ENCODE measurements at places on chromosomes 16 and 17. TPM values are rescaled to one million over a fixed set of nuclear protein-coding genes. Genes with fewer than 3 reads are reported as not detected.

- no peaks in the 10 kb centered on the region for H3K27me3 ChIP-seq
- no peak overlapping the region for H3K27ac ChIP-seq
- H3K4me1 ChIP-seq, result no peaks in the 10 kb centered on the region
These were observed 8.4 kb downstream of the TMEM95 start for GRCh38 chr17:7363311-7363710.

GRCh38 chr16:85579191-85579590 lies 33.9 kb upstream of the GSE1 start:
- H3K36me3 ChIP-seq, result no peaks in the 10 kb centered on the region
- no peaks in the 10 kb centered on the region for H3K4me1 ChIP-seq
- no peaks in the 10 kb centered on the region for H3K27me3 ChIP-seq
- no peak overlapping the region for H3K4me3 ChIP-seq

The KIFC3 gene
- total RNA-seq, result 44.2 TPM

The CALCOCO2 gene
- 91.7 TPM for total RNA-seq

DNA sequence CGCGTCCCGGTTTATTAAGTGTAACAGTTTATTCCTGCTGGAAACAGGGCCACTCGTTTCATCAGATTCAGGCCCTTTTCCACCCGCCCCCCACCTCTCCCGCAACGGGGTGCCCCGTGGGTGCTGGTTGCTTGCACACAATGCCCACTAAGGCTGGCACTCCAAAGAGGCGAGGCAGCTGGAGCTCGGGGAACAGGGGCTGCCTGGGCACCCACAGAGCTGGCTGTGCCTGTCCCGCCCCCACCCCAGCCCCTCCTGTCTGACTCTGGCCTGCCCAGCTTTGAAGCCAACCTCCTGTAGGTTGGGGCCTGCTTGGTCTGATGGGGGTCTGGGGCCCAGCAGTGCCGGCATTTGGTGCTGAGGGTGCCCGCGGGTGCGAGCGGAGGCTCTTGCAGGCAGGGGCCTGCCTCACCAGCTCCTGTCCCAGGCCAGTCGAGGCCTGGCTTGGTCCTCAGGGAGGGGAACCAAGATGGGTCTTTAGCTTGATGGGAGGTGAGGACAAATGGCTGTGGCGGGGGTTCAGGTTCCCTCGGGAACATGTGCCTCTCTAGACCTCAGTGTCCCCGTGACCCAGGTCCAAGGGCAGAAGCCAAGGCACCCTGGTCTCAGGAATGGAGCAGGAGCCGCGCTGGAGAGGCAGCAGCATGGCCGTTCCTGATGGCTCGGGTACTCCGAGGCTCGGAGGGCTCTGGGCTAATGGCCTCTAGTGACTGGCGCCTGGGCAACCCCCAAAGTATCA lies 20.1 kb downstream of the MYBBP1A start:
- H3K4me1 ChIP-seq, result peaks cover 13% of the 10 kb centered on the region
- no peak for DNase-seq
- H3K27ac ChIP-seq, result no peak overlapping the region
- H3K27me3 ChIP-seq, result no peaks in the 10 kb centered on the region
- H3K36me3 ChIP-seq, result no peaks in the 10 kb centered on the region

The NTN3 gene
- 15.5 TPM for total RNA-seq

The PRAC2 gene
- not detected for total RNA-seq

DNA sequence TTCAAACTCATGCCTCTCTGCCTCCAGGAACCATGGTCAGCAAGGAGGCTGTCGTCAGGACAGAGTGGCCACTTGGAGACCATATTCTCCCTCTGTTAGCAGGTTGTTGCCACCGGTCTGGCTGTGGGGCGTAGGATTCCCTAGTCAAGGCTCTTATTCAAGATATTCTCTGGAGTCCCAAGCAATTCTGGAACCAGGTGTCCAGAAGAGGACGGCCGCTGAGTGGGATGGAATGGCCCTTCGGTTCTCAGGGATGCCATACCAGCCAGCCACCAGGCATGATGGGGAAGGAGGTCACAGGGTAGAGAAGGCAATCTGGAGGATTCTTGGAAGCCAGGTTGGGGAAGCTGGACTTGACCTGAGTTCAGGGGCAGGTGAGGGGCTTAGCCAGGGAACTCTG lies 173.5 kb downstream of the GSG1L start:
- no peaks in the 10 kb centered on the region for H3K27me3 ChIP-seq
- no peaks in the 10 kb centered on the region for H3K4me1 ChIP-seq
- DNase-seq, result no peak
- no peak overlapping the region for H3K27ac ChIP-seq
- no peak overlapping the region for H3K4me3 ChIP-seq

GRCh38 chr17:45001310-45001709 lies 33.2 kb upstream of the C1QL1 start:
- no peak overlapping the region for H3K27ac ChIP-seq
- DNase-seq, result no peak
- H3K27me3 ChIP-seq, result no peaks in the 10 kb centered on the region
- H3K4me1 ChIP-seq, result no peaks in the 10 kb centered on the region
- no peak overlapping the region for H3K4me3 ChIP-seq

The RASL10B gene
- 0.77 TPM for total RNA-seq

DNA sequence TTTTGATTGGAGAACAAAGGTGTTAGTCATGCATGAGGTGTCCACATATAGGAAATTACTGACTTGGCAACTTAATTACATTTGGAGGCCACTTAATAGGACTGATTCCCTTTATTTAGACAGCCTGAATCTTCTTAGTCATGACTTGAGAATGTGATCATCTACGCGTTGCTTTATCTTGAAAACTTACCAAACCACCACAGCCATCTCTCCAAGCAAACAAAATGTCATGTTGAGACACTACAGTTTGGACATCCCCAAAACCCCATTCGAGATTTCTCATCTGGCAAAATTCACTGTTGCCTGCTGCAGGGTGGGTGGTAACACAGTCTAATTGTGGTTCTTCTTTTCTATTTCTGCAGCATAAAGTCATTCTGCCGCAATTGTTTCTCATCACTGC lies 176.5 kb upstream of the CDH5 start:
- H3K4me1 ChIP-seq, result no peaks in the 10 kb centered on the region
- no peaks in the 10 kb centered on the region for H3K27me3 ChIP-seq
- no peak overlapping the region for H3K4me3 ChIP-seq
- H3K36me3 ChIP-seq, result no peaks in the 10 kb centered on the region

The CHD9NB gene
- 4.3 TPM for total RNA-seq

The RND2 gene
- total RNA-seq, result 4.1 TPM

The DPEP2 gene
- 2.3 TPM for total RNA-seq

The CHST4 gene
- total RNA-seq, result not detected

DNA sequence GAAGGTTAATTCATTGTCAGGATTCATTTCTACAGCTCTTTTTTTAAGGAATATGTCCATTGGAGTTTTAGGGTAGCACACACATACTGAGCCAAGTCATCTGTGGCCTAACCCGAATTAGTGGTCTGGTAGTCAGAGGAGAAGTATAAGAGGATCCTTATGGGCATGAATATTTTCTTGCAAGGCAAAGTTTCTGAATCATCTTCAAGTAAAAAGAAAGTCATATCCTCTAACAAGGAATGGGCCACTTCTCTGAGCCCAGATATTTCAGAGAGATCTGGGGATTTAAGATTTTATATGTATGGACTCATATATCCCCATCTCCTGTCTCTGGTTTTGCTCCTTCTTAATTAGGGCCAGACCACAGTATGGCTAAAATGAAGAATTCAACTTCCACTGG lies 99.2 kb upstream of the CDH8 start:
- no peak for DNase-seq
- H3K27ac ChIP-seq, result no peak overlapping the region
- no peaks in the 10 kb centered on the region for H3K36me3 ChIP-seq
- no peaks in the 10 kb centered on the region for H3K27me3 ChIP-seq
- H3K4me1 ChIP-seq, result no peaks in the 10 kb centered on the region
- no peak overlapping the region for H3K4me3 ChIP-seq

GRCh38 chr17:82300707-82301270 lies 16.6 kb downstream of the CD7 start:
- H3K27ac ChIP-seq, result no peak overlapping the region
- H3K4me1 ChIP-seq, result peaks cover 19% of the 10 kb centered on the region
- H3K36me3 ChIP-seq, result no peaks in the 10 kb centered on the region

The SAMD14 gene
- total RNA-seq, result 6.2 TPM

DNA sequence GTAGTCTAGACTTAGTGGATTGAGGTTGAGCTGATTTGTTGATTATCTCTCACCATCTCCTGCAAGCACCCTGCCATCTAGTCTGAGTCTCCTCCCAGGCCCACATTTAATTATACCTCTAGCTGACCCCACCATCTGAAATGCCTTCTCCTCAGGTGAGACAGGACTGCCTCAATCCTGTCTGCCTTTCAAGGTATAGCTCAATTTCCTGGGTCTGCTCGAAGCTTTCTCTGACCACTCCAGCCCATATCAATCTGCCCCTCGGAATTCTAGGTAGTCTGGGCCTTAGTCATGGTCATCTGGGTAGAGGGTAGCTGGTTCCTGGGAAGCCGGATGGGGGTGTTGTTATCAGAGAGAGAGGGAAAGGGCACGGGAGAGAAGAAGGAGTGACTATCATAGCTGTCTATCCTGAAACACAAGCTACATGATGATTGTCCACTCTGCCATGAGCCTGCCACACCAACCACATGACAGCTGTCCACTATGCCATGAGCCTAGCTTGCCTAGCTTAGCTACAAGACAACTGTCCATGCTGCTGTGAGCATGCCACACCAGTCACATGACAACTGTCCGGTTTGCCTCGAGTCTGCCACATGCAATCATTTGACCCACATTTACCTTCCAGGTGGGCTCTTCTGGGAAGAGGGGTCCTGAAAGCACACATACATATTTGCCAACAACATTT lies 34.4 kb downstream of the LYRM9 start:
- H3K4me3 ChIP-seq, result no peak overlapping the region
- DNase-seq, result no peak
- H3K27ac ChIP-seq, result no peak overlapping the region
- no peaks in the 10 kb centered on the region for H3K4me1 ChIP-seq
- H3K36me3 ChIP-seq, result no peaks in the 10 kb centered on the region

DNA sequence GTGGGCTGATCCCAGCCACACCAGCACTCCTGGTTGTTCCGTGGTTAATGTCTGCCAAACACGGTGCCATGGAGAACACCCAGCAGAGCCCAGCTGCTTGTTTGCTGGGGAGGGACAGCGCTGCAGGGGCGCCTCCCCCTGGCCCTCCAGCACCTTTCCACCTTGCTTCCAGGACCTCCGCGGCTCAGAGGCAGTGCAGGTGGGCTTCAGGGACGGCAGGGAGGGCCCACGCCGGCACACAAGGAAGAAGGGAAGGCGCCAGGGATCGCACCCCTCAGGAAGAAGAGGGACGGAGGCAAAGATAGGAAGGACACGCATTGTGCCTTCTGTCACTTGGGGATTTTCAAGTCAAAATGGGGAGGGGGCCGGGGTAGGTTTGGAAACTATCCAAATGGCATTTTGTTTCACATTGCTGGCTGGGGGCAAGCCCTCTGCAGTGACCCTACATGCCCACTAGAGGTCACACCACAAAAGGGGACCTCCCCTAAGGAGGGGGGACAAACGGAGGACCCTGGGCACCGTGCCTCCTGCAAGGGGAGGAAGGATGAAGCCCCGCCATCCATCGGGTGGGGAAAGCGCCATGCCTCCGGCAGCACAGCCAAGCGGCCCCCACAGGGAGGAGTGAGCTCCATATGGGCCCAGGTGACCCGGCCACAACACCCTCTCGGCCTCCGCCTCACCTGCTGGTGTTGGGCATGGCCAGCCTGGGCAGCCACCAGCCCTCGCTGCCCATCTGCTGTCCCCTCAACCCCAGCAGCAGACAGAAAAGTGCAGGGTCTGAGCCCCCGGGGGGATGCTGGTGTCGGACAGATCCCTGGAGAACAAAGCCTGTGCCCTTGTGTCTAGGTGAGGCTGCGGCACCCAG lies 7.5 kb upstream of the C16orf95 start:
- no peaks in the 10 kb centered on the region for H3K36me3 ChIP-seq
- no peaks in the 10 kb centered on the region for H3K4me1 ChIP-seq
- H3K27me3 ChIP-seq, result no peaks in the 10 kb centered on the region
- H3K4me3 ChIP-seq, result no peak overlapping the region

DNA sequence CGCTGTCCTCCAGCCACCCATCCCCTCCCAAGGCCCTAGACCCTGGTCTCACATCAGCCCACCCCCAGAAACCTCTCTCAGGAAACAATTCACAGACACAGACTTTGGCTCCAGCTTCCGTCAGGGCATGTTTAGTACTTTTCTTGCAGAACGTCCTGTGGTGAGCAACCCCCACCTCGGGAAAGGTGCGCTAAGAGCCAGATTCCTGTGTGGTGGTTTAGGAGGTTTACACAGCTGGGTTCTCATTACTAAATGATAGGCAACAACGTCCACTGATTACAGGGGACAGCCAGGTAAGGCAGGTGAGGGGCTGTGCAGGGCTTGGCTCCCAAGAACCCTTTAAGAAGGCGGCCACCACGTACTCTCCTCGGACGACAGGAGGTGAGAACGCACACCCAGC lies 29.3 kb downstream of the KIFC3 start:
- H3K4me1 ChIP-seq, result no peaks in the 10 kb centered on the region
- no peaks in the 10 kb centered on the region for H3K36me3 ChIP-seq
- H3K27ac ChIP-seq, result no peak overlapping the region
- H3K27me3 ChIP-seq, result no peaks in the 10 kb centered on the region
